ENCODE measurements at places on chromosomes 5 and 9.

- DNase-seq: no peak
Observed at GRCh38 chr5:143001764-143002351, 231.7 kb downstream of the ARHGAP26 start.

- DNase-seq: no peak
Observed at GRCh38 chr5:179055841-179056240, 4.3 kb upstream of the ZNF354C start.

- peak; percentile 50 for DNase-seq
Observed at GRCh38 chr9:33466565-33467495, 6.9 kb downstream of the NOL6 start.

DNA sequence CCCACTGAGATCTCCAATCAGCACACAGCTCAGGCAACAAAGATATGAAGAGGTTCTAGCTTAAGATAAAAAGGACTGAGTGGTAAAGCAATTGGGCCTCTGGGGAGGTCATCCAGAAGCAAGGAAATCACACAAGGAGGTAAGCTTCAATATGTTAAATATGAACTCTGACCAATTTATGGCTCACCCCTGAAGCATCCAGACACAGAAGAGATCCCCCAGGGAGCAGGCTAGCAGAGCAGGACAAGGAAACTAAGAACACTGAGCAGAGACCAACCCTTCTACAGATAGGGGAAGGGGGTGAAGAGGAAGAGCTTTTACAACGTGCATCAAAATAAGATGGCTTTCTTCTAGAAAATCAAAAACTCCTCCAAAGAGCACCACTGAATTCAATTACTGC, 616.2 kb downstream of the DNAH5 start:
- DNase-seq: no peak

GRCh38 chr9:114678795-114679194, 3.2 kb downstream of the TEX48 start:
- DNase-seq: no peak

GRCh38 chr5:178325679-178326373, 93.2 kb upstream of the PHYKPL start:
- no peak for DNase-seq
